ENCODE measurements at places on chromosomes 4 and X.

- DNase-seq: peak; percentile 88
Measured at GRCh38 chrX:115409551-115409950, 120.0 kb downstream of the LUZP4 start.

- no peak for DNase-seq
Measured at GRCh38 chrX:56069299-56069931, 162.7 kb upstream of the KLF8 start.

DNA sequence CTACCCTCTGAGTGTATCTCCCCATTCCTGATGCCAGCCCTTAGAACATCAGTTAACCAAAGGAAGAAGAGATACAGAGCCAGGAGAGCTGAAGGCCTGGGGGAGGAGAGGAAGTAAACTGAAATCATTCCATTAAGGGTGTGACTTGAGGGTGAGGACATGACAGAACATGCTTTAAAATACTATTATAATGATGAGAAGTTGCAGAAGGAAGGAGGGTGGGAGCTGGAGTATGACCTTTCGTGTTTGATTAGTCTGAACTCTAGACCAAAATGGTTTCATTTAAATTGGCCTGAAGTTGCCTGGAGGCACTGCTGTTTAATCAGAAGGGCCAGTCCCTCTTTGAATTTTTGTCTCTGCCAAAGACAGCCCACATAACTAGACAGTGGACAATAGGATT is 11.4 kb downstream of the INTS6L start:
- no peak for DNase-seq

DNA sequence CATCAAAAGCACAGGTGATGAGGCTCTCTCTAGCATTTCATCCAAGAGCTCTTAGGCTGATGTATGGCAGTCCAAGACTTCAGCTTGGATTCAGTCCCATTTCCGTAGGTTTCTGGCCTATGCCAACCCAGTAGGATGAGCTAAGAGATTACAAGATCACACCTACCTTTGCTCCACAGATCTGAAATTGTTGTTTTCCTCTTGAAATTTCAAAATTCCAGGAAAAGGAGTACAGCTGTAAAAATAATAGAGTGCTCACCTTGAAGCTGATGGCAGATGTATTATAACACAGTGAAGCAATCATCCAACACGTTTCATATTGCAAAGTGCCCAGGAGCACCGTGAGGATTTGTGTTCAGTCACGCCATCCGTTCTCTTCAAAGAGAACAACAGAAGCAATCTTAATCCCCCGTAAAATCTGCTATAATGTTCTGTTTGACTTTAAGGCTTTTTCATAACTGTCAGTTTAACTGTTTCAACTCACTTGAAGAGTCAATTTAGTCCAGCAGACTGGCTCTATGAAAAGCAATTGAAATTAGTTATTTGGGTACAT is 137.5 kb downstream of the CPE start:
- no peak for DNase-seq

GRCh38 chr4:104524026-104524425 is 29.3 kb upstream of the CXXC4 start:
- no peak for DNase-seq

DNA sequence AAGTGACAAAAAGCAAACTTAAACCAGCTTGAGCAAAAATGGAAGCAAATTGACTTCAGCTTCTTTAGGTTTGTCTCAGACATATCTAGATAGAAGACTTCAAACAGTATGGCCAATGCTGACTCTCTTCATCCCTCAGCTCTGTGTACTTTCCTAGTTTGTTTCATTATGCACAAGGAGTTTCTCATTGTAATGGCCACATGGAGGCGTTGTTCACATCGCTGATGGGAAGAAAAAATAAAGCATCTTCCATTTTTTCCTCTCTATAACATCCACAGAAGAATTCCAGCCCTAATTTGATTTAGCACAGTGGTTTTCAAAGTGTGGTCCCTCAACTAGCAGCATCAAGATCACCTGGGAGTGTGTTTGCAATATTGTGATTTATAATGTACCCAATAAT is 397.5 kb upstream of the PRKX start:
- DNase-seq: no peak

- no peak for DNase-seq
Measured at GRCh38 chr4:7979652-7979968, 39.9 kb upstream of the AFAP1 start.

DNA sequence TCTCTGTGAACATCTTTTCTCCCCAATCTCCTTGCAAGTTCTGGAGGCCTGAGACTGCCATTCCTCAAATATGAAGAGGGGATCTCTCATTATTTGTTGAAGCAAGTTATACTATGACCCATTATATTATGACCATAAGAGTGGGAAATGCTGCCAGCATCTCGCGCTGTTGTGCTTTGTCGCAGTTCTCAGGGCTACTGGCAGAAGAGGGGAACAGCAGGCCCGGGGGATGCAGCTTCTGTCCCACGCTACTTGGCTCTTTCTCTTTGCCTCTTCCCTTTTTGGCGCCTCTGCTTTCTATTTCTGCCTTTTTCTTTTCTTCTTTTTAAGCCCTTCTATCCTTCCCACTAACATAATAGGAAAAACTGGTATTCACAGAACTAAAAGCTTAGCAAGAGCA is 64.2 kb downstream of the GEMIN8 start:
- no peak for DNase-seq

- no peak for DNase-seq
Measured at GRCh38 chr4:23937173-23937572, 47.3 kb upstream of the PPARGC1A start.

DNA sequence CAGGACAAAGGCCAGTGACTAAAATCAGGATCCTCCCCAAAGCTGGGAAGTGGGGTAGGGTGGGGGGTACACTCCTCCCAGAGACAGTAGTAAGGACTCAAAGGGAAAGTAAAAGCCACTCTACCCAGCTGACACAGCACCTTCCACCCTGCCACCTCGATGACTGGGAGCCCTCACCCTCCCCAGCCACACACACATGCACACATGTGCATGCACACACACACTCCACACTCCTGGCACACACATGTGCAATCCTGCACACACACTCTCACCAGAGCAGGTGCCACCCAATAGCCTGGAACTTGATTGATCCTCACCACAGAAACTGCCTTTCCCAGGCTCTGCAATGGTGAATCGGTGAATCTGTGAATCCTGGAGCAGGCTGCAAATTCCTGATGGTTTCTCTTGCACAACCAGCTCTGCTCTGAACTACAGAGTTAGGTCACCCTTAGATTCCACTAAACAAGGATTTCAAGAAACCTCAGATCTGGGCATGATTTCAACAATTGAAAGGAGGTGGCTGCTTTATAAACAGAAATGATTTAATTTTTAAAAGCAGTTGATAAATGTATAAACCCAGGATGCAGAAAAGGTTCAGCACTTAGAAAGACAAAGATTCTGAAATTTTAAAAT is 21.5 kb downstream of the AMOT start:
- DNase-seq: no peak

GRCh38 chr4:57342411-57342810 is 232.2 kb upstream of the IGFBP7 start:
- DNase-seq: no peak

DNA sequence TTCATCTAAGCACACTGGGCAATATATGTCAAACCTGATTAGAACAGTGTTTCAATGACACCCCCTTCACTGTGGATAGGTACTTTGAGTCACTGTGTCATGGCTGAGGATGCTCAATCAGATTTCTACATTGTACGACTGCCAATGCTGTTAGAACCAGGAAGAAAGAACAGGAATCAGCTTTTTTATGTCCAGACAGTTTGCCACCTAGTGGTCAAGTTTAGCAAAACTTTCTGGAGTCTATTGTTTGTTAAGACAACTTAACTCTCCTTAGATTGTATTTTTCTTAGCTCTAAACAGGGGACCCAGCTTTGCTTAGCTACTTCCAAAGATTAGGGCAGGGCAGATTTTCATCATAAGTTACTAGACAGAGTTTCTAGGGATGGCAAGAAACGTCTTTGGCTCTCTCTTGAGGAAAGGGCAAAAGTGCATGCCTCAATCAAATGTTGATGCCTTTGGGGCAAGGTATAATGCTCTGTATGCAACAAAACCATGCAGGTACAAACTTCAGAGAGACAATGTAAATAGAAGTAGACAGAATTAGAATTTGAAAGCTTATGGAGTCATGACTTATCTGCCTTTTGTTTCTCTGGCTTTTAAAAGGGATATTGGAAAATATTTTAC is 40.5 kb upstream of the BMP3 start:
- DNase-seq: peak; percentile 38

- DNase-seq: no peak
Measured at GRCh38 chrX:124335598-124335997, 3.1 kb downstream of the TEX13D start.

DNA sequence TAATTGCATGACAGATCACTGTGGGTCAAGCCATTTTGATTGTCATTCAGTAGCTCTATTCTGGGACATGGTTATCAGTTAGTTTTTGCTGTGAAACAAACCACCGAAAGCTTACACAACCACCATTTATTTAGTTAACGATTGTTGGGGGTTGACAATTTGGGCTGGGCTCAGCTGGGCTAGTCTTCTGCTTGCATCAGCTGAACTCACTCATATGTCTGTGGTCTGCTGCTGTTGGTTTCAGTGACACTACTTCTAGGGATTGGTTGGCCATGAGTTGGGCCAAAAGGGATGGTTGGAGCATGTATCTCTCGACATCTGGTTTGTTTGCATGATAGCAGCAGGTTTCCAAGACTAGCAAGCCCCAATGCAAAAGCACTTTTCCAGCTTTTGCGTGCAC is 5.3 kb upstream of the SMIM10 start:
- no peak for DNase-seq

GRCh38 chr4:121707344-121707743 is 10.6 kb upstream of the ANXA5 start:
- no peak for DNase-seq

- no peak for DNase-seq
Measured at GRCh38 chr4:76435528-76436319, 695 bp downstream of the SHROOM3 start.

DNA sequence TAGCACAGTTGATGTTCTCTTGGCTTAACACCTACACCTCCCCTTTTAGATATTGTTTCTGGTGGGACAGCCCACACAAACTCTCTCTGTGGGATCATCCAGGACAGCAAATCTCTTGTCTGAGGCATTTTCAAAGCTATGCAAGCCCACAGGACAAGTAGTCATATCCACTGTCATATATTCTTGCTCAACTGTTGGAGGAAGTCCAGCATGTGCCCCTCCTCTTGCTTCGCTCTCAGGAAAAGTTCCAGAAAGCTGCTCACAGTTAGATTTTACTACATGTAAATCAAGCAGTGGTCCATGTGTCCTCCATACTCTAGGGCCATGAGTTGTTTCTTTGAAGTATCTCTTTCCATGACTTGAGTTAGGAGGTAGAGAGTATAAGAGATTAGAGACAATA is 260.7 kb downstream of the INPP4B start:
- DNase-seq: no peak

DNA sequence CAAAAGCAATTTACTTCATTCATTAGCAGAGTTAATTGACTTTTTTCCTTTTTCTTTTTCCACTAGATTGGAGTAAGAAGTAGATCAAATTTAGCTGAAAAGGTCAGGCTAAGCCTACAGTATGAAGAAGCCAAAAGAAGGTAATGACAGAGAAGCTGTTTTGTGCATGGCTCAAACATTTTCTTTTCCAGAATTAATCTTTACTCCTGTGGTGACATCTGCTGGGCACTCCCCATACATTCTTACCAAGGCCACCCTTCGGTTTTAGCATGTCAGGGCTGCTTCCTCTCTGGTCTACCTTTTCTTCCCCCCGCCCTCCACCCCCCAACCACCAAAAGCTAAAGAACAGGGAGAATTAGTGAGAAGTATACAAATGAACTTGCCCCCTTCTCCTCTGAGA is 70.2 kb downstream of the CLDN22 start:
- DNase-seq: peak; percentile 9

GRCh38 chr4:37066159-37066558 is 178.4 kb upstream of the NWD2 start:
- no peak for DNase-seq

Measured in SK-N-DZ (cell line).